ENCODE measurements at places on chromosomes 3 and 15.

DNA sequence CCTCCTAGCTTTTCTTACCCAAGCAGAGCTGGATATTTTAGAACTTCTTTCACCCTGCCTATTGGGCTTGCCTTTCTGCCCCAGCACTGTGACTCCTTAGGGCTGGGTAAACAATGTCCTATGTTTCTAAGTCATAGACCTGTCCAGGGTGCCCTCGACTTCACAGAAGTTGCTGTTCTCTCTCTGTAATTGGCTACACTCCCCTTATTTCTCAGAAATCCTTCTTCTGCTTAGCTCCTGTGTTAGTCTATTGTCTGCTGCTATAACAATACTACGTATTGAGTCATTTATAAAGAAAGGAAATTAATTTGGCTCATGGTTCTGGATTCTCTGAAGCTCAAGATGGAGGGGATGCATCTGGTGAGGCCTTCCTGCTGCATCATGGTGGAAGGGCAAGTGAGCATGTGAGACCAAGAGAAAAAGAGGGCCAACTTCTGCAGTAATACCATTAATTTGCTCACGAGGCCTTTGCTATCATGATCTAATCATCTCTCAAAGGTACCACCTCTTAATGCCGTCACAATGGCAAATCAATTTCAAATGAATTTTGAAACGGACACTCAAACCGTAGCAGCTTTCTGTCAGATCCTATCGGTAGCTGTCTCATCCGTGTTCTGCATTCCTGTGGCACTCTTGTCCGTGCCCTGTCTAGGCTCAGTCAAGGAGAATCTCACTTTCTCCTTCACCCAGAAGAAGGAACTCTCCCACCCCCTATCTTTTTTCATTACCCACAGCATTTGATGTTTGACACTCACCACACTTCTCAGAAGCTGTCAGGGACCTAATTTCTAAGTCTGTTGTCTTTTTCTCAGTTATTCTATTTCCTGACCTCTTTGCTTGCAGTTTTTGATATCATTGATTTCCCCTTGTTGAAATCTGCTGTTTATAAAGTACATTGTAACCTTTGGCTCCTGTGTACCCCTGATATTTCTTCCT is 22.3 kb upstream of the GPR171 start:
- DNase-seq = no peak

- peak; percentile 16 for DNase-seq
Observed at GRCh38 chr3:55484801-55485791, 2.0 kb downstream of the WNT5A start.

- no peak for DNase-seq
Observed at GRCh38 chr3:22951910-22952309, 251.2 kb upstream of the UBE2E2 start.

GRCh38 chr15:33013827-33014445 is 180.6 kb downstream of the FMN1 start:
- no peak for DNase-seq

- DNase-seq = peak; percentile 40
Observed at GRCh38 chr15:78103406-78104118, 11.2 kb downstream of the SH2D7 start.

- DNase-seq = peak; percentile 58
Observed at GRCh38 chr3:56725175-56725574, 42.1 kb upstream of the TASOR start.

DNA sequence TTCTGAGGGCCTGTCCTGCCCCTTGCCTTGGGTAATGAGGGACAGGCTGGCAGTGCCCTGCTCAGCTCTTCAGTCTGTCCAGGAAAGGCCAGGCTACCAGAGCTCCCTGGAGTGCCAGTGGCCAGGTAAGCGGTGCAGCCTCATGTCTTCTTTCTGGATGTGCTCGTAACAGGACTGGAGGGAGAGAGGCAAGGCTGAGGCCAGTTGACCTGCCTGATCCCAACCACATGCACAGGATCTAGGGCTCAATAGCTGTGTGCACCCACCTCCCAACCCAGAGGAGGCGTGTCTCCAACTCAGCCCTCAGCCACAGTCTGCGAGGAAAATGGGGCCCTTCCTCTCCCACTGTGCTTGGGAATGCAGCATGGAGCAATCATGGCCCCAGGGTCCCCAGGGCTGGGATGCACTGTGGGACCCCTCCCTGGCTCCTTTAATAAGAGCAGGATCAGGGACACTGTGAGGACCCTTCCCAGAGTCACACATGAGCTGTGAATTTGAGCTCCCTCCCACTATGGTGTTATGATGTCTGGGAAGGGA is 22.5 kb downstream of the ALS2CL start:
- DNase-seq = peak; percentile 2

- DNase-seq = no peak
Observed at GRCh38 chr3:138196023-138196422, 8.9 kb downstream of the ARMC8 start.

DNA sequence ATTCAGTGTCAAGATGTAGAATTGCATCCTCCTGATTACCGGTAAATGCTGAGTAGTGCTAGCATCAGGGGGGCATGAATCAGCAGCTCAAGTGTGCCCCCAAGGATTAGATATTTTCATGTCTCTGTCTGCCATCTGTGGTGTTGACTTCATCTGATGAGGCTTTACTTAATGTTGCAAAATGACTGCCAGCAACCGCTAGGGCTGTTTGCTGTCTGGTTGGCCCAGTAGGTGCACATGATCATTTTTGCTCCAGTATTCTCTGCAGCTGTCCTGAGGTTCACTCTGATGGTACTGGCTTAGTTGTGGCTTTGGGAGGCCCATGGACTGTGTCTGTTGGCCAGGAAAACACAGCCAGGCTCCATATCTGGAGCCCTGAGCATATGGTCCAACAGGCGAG is 316.4 kb downstream of the SOX2 start:
- no peak for DNase-seq

- DNase-seq = no peak
Observed at GRCh38 chr3:525415-525814, 328.9 kb downstream of the CHL1 start.

All from activated CD8-positive, alpha-beta memory T cell treated with anti-CD3 and anti-CD28 coated beads, Interleukin-2, amount 50 U/mL, for 4 hours (primary cell).